Tracheal epithelial cell (primary cell): ENCODE measurements at places on chromosomes 1 and 21. TPM values are rescaled to one million over a fixed set of nuclear protein-coding genes. Genes with fewer than 3 reads are reported as not detected.

TAF13 gene
- total RNA-seq: 67.4 and 106 TPM in 2 replicates

UTS2 gene
- total RNA-seq: not detected in 2 replicates

C1QB gene
- not detected in 2 replicates for total RNA-seq

TSPEAR gene
- not detected in 2 replicates for total RNA-seq

GBP7 gene
- not detected in 2 replicates for total RNA-seq

CFH gene
- 19.3 and 37.3 TPM in 2 replicates for total RNA-seq

SUCO gene
- total RNA-seq: 12.6 and 22.4 TPM in 2 replicates

LMNA gene
- total RNA-seq: 687 and 701 TPM in 2 replicates

RHD gene
- not detected in 2 replicates for total RNA-seq

LIPI gene
- total RNA-seq: not detected in 2 replicates

B3GALNT2 gene
- total RNA-seq: 51.4 and 70.6 TPM in 2 replicates

OLFM3 gene
- total RNA-seq: not detected in 2 replicates
